ENCODE measurements at places on chromosomes 1 and 21.

DNA sequence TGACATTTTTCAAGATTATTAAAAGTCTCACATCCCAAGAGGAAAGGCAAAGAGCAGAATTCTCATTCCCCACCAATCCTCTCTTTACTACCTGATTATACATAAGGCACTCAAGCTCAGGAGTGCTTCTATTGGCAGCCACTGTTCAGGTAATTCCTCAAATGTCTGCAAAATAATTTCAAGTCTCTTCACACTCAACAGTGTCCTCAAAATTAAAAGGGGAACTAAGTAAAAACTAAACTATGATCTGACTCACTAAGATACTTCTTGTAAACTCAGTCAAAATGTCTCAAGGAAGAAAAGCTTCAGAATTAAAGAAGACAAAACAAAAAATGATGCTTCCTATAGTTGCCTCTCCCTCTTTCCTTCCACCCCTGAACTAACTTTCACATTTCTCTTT is 135.6 kb downstream of the GPATCH2 start:
- no peak for DNase-seq

DNA sequence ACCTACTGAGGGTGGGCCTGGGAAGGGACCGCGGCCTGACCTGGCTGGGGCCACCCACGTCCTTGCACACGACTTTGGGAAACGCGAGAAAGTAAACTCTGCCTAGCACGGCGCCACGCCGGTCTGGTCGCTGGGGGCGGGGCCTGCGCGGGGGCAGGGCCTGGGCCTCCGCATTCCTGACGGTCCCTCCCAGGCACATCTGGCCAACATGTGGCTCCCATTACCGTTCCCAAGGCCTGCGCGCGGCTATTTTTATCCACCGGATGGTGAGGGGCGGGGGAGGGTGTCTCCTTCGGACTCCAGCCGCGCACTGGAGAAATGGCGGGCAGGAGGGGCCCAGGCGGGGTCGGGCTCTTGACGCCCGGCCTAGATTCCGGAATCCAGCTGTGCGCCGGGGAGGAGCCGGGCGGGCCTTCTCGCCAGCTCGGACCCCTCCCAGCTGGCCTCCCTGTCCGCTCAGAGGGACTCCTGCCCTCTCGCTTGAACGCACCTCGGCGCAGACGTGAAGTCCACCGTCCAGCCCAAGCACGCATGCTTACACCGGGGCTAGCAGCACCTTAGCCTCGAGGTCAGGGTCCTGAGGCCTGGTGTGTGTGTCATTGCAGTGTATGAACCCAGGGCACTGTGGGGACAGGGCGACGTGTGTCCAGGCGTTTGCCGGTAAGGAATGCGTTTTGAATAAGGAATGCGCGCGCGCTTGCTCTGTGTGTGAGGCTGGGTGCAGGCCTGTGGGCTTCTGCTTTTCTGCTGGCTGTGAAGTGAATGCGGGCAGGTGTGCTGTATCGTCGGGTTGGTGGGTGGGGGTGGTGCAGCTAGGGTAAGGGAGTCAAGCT is 2.1 kb downstream of the EVA1B start:
- peak; percentile 82 for DNase-seq

- DNase-seq: no peak
Observed at GRCh38 chr1:51558375-51558924, 39.4 kb upstream of the EPS15 start.

DNA sequence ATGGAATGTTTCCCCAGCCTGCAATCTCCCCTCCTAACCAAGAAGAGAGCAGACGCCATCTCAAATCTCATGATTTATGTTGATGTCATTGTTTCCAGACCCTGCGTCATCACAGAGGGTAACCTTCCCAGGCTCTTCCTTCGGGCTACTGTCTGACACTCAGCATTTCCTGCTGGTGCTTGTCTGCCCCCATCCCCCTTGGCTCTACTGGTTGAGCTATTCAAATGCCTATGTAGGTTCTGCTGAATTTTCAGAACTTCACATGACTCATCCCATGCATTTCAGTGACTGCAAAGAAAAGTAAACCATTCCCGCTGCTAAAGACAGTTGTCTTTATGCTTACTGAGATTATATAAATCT is 24.8 kb upstream of the ITPKB start:
- peak; percentile 64 for DNase-seq

DNA sequence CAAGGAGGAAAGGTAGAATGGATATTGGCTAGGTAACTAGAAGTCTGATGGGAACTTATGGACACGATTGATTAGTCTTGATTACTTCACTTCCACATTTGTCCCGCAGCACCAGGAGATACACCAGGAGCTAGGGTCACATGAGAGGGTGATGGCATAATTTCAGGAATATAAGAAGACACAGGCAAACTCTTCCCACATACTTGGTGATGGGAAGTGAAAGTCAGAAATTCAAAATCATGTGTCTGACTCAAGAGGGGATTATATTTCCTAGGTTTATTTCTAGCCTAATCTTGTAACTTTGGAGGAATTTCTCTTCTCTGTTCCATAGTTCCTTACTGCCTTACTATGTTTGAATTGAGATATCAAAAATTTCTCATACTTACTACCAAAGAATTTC is 185.0 kb downstream of the PBX1 start:
- DNase-seq: no peak

- DNase-seq: peak; percentile 83
Observed at GRCh38 chr1:201399352-201400126, 415 bp upstream of the LAD1 start.

DNA sequence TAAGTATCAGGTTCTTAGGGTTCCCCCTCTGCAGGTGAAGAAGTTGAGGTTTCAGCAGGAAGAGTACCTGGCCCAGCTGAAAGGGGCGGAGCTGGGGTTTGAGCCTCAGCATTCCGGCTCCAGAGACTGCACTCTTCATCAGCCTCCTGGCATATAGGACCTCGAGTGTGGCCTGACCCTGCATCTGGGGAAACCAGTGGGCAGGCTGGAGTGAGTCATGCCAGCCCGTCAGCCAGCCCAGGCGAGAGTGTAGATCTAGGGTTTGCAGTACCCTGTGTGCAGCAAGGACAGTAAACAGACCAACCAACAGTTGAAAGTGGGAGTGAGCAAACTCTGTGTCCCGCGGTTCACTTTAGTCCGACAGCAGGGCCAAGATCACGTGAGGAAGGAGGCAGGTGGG is 14.1 kb downstream of the MFSD2A start:
- DNase-seq: no peak

GRCh38 chr1:117161887-117162286 is 40.3 kb upstream of the TRIM45 start:
- DNase-seq: no peak

- no peak for DNase-seq
Observed at GRCh38 chr21:38825269-38825668, 19.5 kb downstream of the ETS2 start.

DNA sequence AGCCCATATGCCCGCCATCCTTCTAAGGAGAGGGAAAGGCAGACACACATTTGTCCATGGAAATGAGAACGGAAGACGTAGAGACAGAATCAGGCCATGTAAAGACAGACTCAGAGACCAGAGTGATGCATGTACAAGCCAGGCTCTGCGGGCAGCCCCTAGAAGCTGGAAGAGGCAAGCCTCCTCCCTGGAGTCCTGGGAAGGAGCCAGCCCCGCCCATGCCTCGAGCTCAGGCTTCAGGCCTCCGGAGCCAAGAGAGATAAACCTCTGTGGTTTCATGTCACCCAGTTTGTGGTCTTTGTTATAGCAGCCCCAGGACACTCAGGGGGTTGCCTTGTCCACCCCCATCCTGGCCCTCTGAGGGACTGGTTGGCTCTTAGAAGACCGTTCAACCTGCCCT is 11.6 kb downstream of the PDE9A start:
- no peak for DNase-seq

DNA sequence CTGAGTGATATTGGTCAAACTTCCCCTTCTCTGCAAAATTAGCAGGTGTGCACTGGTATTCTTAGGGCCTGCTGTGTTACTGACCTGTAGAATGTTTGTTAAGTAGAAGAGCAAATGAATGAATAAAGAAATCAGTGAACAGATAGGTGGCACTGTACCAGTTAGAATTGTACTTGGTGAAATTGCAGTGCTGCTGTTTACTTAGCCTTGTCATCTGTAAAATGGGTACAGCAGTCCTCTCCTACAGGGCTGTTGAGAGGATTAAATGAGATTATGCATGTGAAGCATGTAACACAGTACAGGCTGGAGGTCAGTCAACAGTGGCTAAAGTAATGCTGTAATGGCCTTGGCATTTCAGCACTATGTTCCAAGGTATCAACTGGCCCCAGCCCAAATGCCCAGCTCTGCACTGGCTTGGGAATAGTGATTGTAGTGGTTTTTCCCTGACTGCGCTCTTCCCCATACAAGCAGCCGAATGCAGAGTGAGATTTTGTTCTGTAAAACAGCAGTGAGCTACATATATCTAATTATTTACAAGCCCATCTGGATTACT is 10.5 kb downstream of the VANGL1 start:
- DNase-seq: no peak

- DNase-seq: no peak
Observed at GRCh38 chr1:48671578-48671977, 105.1 kb downstream of the BEND5 start.

- DNase-seq: no peak
Observed at GRCh38 chr1:235947989-235948388, 81.3 kb upstream of the LYST start.

DNA sequence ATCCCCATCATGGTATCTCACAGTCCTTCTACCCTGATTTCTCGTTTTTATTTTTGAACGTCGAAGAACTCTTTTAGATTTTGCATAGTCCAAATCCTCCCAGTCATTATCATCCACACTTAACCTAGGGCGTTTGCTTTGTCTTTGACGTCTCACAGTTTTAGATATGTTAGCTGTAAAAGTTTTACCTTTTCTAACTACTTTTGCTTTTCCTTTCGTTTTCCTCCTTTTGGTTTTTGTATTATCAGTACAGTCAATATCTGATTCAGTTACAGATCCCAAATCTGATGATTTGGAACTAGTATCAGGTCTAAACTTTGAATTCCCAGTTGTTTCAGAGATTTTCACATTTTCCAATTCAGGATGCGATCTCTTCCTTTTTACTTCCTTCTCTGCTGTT is 13.1 kb upstream of the PSMG1 start:
- no peak for DNase-seq

- DNase-seq: no peak
Observed at GRCh38 chr1:36751525-36751924, 268.8 kb upstream of the CSF3R start.

DNA sequence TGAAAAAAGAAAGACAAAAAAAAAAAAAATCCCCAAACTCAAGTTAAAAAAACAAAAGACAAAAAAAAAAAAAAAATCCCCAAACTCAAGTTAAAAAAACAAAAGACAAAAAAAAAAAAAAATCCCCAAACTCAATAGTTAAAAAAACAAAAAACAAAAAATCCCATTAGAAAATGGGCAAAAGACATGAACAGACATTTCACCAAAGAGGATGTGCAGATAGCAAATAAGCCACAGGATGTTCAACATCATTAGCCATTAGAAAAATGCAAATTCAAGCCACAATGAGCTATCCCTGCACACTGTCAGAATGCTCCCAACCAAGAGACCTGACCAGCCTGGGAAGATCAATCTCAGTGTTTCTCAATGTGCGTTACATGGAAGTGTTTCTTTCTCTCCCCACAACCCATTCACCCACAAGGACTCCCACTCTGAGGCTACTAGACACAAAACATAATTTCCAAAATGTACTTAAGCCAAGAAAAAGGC is 33.9 kb downstream of the MRAP start:
- no peak for DNase-seq

DNA sequence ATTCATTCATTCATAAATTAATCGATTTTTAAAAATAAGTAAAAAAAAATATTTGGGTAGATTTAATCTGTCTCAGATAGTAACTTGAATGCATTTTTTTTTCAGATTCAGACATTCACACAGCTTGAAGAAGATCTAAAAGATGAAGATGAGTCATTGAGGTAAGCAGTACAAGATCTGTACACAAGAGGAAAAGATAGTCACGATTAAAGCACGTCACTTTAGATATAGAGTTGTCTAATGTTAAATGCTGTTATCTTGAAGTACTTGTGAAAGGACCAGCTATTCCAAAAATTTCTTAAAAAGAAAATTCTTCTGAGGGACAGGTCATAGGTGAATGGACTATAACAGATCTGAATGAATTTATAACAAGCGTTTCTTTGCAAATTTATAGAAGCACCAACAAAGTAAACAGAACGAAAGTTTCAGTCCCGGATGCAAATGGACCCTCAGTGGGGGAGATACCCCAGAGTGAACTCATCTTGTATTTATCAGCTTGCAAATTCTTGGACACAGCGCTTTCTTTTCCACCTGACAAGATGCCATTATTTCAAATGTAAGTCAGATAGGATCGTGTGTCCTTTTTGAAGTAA is 31.2 kb upstream of the MORC3 start:
- no peak for DNase-seq

DNA sequence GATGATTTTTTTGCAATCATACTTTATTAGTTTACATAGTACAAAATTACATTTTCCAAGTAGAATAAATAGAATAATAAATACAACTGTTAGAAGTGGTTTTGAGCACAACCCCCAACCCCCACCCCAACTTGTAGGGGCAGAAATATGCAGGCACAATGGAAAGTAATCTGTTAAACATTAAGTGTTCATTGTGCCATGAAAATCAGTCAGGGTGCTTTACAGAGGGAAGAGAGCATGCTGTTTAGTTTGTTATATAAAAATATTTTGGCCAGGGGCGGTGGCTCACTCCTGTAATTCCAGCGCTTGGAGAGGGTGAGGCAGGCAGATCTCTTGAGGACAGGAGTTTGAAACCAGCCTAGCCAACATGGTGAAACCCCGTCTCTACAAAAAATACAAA is 2.6 kb downstream of the OR10T2 start:
- no peak for DNase-seq

DNA sequence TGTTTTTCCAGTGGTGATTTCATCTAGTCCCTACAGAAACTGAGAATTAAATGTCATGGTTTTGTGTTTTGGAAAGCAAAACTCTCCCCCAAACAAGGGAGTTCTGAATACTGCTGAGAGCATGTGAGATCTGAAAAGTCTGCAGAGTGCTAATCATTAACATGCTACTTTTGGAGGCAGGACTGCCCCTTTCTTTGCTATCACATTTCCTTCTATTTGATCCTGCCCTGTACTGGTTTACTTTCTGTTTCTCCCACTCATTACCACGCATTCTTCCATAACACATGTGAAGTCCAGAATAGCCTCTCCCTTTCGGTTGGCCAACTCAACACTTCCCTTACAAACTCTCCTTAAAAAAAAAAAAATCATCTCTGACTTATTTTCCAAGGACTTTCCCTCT is 63.6 kb downstream of the GADD45A start:
- no peak for DNase-seq

GRCh38 chr1:24373044-24373443 is 40.5 kb downstream of the STPG1 start:
- no peak for DNase-seq

GRCh38 chr1:159141584-159142390 is 29.6 kb upstream of the CADM3 start:
- peak; percentile 69 for DNase-seq

DNA sequence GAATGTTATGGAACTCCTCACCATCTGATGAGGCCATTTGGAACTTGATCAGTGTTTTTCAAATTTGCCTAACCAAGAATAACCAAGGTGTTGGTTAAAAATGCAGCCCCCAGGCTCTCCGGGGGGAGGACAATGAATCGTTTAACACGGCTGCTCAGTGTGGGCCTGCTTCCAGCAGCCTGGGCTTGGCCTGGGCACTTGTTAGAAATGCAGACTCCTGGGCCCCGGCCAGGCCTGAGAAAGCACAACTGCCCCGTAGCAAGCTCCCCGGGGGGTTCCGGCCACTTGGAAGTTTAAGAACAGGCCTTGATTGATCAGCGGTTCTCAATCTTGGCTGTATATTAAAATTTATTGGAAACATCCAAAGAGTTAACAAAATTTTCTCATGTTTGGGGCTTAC is 22.8 kb upstream of the C2CD2 start:
- DNase-seq: no peak
